Left ventricle myocardium inferior (tissue), 1 donor: ENCODE measurements at places on chromosomes 2 and 18.

GRCh38 chr2:239929504-239929903 lies 95.6 kb downstream of the NDUFA10 start:
- peak; percentile 5 for DNase-seq

- DNase-seq = peak; percentile 40
Observed at GRCh38 chr18:59516356-59517155, 157.5 kb upstream of the LMAN1 start.

GRCh38 chr18:478681-479080 lies 21.8 kb downstream of the COLEC12 start:
- no peak for DNase-seq

- no peak for DNase-seq
Observed at GRCh38 chr2:146468578-146468977, 1376.3 kb upstream of the ACVR2A start.
